ENCODE measurements at places on chromosomes 5 and 9.

GRCh38 chr5:93355691-93356090 is 225.3 kb downstream of the NR2F1-AS1 start:
- no peak for DNase-seq

- DNase-seq: no peak
These were observed at the start of gene IRX1 for GRCh38 chr5:3595006-3595961. Gene IRX1 (plus strand): TSS chr5:3595832. CDS start chr5:3596106, 274 bp downstream.

DNA sequence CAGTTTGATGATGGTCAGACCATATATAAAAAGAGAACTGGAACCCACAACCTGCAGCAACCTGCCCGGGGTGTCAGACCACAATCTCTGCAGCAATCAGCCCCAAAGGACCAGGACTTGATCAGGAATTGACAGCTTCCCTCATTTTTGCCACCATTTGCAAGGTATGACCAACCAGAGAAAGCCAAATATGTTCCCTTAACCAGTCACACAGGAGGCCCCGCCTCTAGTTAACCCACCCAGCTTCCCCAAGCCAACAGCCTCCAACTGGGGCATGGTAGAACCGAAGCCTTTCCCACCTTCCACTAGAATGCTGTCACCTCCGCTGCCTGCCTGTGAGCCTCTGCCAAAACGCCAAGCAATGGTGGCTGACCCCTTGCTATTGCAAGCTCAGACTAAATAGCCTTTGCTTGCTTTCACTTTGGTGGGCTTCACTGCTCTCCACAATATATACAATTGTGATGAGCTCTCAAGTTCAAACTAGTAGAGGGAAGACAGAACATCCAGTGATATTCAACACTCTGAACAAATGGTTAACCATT is 86.3 kb downstream of the AK8 start:
- DNase-seq: no peak

GRCh38 chr5:102216678-102217077 is 79.4 kb downstream of the SLCO4C1 start:
- DNase-seq: no peak

GRCh38 chr5:143893638-143894037 is 81.7 kb downstream of the HMHB1 start:
- DNase-seq: no peak

- DNase-seq: no peak
These were observed 25.1 kb downstream of the COL15A1 start for GRCh38 chr9:98968601-98969337.

GRCh38 chr9:113625486-113625885 is 162.0 kb downstream of the RGS3 start:
- DNase-seq: no peak

- no peak for DNase-seq
These were observed 20.9 kb downstream of the CDHR2 start for GRCh38 chr5:176570044-176570443.

DNA sequence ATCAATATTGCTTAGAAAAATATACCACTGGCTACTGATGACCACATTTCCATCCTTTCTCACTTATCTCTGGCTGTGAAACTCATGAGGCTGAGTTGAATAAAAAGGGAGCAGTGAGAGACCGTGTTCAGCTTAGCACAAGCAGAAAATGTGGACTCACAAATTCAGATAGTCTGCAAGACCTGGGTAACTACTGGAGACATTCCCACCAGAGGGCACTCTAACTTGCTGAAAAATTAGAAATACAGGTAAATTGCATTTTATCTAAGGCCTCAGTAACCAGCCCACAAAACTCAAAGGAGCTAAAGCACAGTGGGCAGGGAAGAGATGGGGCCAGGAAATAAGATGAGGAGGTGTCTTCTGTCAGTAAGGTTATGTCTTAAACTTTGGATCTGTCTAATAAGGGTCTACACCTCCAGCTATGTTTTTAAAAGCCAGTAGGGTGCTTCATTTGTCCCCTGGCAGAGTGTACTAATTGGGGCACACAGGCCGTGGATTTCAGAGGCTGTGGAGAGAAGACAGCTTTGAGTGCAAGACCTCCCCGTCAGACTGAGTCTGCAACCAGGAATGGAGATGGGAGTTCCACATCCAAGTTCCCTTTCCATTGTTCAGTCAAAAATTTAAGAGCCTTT is 8.7 kb upstream of the NDUFB6 start:
- DNase-seq: peak; percentile 23

GRCh38 chr9:98449871-98450270 is 194.4 kb upstream of the TBC1D2 start:
- no peak for DNase-seq

GRCh38 chr5:151520294-151520693 is 70.8 kb downstream of the FAT2 start:
- DNase-seq: no peak

DNA sequence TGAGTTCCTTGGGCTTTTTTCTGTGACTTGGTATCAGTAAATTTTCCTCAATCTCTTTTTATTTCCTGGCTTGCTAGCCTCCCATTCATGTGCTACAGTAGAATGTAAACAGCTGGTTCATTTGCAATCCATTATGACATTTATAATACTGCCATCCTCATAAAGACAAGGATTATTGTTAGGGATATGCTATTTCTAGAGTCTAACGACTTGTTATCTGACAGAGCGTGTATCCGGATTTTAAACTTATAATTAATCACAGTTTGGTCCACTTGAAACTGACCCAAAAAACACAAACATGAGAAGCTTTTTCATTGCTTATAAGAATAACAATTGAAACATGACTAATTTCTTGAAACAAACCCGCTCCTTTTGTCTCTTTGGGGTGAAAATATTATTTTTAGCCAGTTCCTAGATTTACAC is 585.8 kb downstream of the TLE4 start:
- DNase-seq: no peak

DNA sequence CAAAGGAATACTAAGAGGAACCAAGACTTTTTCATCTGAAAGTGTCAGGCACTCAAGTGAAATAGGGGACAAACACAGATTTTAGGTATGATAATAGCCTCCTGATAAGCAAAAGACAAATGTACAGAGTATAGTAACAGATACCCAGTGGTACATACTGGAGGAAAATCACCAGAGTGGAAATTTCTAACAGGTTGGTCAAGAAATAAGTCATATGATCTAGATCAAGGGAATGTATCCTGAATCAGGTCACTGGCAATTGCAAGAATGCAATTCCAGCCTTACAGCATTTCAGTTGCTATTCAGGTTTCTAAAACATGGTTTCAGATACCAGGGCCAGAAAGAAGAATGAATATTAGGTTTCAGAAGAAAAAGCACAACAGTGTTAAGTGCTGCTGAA is 82.2 kb upstream of the SLCO6A1 start:
- no peak for DNase-seq

GRCh38 chr9:134272302-134273023 is 53.8 kb upstream of the RXRA start:
- DNase-seq: no peak

GRCh38 chr9:125761676-125762450 is 14.7 kb downstream of the PBX3 start:
- no peak for DNase-seq

GRCh38 chr9:117596678-117597077 is 107.5 kb upstream of the TLR4 start:
- DNase-seq: no peak

DNA sequence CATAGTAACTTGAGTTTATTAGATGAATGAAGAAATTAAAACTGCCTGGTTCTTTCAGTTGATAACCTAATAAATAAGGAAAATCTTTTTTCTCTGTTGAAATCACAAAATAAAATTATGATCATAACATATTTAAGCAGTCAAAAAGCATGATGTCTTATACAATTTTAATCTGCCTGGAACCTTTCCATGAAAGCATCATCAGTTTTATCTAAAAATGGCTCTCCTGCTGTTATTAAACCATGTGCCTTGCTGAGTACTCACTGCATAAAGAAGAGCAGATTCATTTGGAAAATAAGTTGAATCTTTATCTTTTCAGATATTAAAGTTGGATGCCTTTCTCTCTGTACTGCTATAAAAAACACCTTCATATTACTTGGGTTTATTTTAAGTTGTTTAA is 148.8 kb downstream of the SLC24A2 start:
- no peak for DNase-seq

- no peak for DNase-seq
These were observed 50.1 kb downstream of the FOXI1 start for GRCh38 chr5:170155771-170156170.

DNA sequence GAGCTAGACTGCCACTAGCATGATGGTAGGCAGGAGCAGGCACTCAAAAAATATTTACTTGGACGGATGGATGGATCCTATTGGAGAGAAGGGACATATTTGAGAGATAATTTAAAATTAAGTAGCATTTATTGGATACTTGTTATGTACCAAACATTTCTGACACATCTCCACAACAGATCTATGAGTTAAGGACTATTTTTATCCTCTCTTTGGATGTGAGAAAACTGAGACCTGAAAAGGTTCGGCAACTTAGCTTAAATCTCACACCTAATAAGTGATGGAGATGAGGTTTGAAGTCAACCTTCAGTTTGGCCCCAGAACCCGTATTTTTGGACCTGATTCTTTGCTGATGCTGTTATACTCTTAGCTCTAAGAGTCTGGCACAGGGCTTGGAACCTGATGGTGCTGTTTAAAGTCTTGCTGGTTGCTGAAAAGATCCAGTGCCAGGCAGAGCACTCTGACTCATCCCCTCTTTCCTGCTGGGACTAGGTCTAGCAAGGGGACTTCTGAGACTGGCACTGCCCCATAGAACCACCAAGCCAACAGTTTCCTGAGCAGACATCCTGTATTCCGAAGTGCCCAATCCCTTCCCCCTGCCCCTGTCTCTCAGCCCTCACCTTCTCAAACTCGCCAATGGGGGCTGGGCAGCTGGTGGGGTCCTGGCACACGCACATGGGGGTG is 15.6 kb downstream of the SPARC start:
- no peak for DNase-seq

DNA sequence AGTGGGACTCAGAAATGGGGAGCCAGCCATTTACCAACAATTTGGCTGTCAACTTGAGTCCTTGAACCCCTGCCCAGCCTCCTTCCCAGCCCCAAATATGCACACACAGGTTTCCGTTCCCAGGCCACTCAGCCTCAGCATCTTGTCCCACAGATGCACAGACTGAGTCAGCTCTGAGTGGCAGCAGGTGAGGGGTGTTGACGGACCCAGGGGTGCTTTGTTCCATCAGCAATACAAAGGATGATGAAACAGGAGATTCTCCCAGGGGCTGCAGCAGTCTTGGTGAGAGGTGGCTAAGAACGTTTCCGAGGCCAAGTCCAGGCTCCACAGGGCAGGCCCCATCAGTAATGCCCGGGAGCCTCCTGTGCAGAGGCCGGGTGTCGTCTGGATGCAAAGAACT is 4.9 kb upstream of the OLFM1 start:
- no peak for DNase-seq

- no peak for DNase-seq
These were observed 118.6 kb upstream of the RETREG1 start for GRCh38 chr5:16735101-16736060.

DNA sequence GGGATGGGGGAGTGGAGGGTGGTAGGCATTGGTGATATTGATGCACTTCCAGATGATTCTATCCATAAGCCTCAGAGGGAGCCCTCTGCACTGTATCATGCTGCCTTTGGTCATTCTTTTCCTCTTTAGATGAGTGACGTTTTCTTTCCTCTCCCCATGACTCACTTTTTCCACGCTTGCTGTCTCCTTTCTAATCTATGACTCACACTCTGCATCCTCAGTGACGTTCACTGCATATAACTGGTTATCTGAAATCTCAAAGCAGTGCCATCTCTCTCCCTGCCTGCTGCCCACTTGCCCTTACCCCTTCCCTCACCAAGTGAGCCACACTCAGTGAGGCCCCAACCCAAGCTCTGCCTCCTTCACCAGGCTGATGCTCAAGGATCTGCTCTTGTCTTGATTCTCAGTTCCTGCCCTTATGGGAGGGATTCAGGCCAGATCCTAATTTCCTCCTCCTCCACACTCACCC is 31.6 kb downstream of the PTGS1 start:
- no peak for DNase-seq

- DNase-seq: no peak
These were observed 256.9 kb upstream of the PTPRD start for GRCh38 chr9:10869687-10870086.

DNA sequence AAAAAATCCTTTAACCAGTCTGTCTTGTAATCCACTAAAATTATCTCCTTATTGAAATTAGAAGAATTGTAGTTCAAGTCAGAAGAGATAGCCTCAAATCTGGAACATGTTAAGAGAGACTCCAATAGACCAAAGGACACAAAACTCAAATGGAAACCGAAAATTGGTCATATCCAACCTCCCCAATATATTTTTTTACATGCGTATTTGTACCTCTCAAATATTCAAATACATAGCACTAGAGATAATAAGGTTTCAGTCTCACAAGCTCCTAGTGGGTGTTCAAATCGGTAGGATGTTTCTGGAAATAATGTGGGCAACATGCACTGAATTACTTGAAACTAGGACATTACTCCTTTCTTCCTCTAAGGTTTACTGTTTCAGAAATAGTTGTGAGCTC is 33.5 kb downstream of the EPB41L4A start:
- no peak for DNase-seq

GRCh38 chr9:74783408-74783807 is 104.3 kb downstream of the TRPM6 start:
- DNase-seq: no peak

GRCh38 chr5:69467442-69468225 is 25.0 kb upstream of the OCLN start:
- DNase-seq: no peak

DNA sequence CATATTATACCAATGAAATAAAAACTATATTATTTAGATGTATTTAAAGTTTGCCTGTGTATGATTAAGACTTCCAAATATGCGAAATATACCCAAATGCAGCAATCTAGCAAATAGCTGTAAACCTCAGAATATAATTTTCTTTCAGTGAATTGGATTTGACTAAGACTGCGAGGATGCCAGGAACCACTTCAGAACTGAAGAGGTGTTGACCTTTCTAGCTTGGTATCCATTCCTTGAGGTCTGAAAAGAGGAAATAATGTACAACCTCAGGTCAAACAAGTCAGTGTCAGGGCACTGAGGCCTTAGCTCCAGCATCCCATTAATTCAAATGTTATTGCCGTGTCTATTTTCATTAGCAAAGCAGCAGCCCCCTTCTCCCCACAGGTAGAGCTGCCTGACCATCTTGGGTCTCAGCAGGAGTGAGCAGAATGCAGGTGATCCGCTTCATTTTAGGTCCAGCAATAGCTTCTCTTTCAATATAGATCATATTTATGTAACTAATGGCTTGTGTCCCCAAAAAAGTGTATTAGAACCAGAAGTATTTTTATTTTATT is 100.0 kb downstream of the KIAA1958 start:
- no peak for DNase-seq

DNA sequence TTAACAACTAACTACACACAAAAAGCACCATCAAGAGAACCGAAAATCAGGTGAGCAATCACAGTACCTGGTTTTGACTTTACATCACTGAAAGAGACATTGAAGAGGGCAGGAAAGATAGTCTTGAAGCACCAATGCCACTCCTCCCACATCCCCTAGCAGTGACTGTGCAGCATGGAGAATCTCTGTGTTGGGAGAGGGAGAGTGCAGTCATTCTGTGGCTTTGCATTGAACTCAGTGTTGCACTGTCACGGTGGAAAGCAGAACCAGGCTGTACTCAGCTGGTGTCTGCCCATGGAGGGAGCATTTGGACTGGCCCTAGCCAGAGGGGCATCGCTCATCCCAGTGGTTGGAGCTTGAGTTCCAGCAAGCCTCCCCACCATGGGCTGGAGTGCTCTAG is 40.4 kb downstream of the C5 start:
- no peak for DNase-seq

GRCh38 chr5:56003679-56004078 is 8.9 kb upstream of the IL6ST start:
- DNase-seq: no peak

- no peak for DNase-seq
These were observed 117.9 kb upstream of the FST start for GRCh38 chr5:53362521-53362941.

GRCh38 chr5:146962801-146963355 is 84.3 kb upstream of the PPP2R2B start:
- DNase-seq: no peak

Data from central memory CD4-positive, alpha-beta T cell (primary cell).